ENCODE measurements at places on chromosomes 7 and 10.

- H3K4me3 ChIP-seq = no peak overlapping the region
- DNase-seq = no peak
- no peak overlapping the region for H3K27ac ChIP-seq
- H3K27me3 ChIP-seq = peaks cover 11% of the 10 kb centered on the region
- no peaks in the 10 kb centered on the region for H3K4me1 ChIP-seq
- H3K36me3 ChIP-seq = no peaks in the 10 kb centered on the region
Observed at GRCh38 chr7:76217942-76218566, 16.4 kb downstream of the SRRM3 start.

GRCh38 chr10:3774018-3774813, 10.8 kb downstream of the KLF6 start:
- peaks cover 59% of the 10 kb centered on the region for H3K36me3 ChIP-seq
- no peak for DNase-seq
- no peak overlapping the region for H3K4me3 ChIP-seq
- H3K27me3 ChIP-seq = no peaks in the 10 kb centered on the region
- H3K27ac ChIP-seq = no peak overlapping the region

DNA sequence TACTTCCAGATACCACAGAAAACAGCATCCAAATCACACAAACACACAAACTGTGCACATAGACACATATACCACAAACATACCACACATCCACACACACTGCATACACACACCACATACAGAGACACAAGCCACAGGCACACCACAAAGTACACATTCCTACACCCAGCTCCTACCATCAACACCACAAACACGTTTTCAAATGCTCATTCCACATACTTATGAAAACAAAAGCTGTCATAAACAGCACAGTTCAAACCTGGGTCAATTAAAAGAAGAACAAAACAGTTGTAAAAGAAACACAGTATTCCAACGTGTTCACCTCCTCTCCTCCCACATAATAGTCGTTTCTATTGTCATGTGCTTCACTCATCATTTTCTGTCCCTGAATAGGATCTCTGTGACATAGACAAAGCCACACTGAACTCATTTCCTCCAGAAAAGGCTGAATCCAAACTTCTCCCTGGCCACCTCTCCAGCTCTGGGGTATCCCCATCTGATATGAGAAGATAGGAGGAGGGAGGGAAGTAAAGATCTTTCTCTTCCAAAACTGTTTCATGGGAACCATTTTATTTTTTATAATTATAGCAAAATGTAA, 89.2 kb downstream of the CXCL12 start:
- no peaks in the 10 kb centered on the region for H3K4me1 ChIP-seq
- no peak for DNase-seq
- H3K36me3 ChIP-seq = no peaks in the 10 kb centered on the region
- no peak overlapping the region for H3K27ac ChIP-seq
- H3K4me3 ChIP-seq = no peak overlapping the region

- peaks cover 53% of the 10 kb centered on the region for H3K4me1 ChIP-seq
- H3K36me3 ChIP-seq = peaks cover 46% of the 10 kb centered on the region
- H3K4me3 ChIP-seq = peak overlapping the region; percentile 88
- no peaks in the 10 kb centered on the region for H3K27me3 ChIP-seq
- peak overlapping the region; percentile 86 for H3K27ac ChIP-seq
Observed at GRCh38 chr10:22712211-22712955, 2.0 kb downstream of the PIP4K2A start.

- no peaks in the 10 kb centered on the region for H3K27me3 ChIP-seq
- peaks cover 57% of the 10 kb centered on the region for H3K4me1 ChIP-seq
Observed at GRCh38 chr7:150435047-150435389, 15.4 kb upstream of the GIMAP8 start.

GRCh38 chr10:87913156-87913921, 49.9 kb downstream of the PTEN start:
- no peak for DNase-seq
- no peaks in the 10 kb centered on the region for H3K27me3 ChIP-seq
- peaks cover 86% of the 10 kb centered on the region for H3K36me3 ChIP-seq
- no peak overlapping the region for H3K4me3 ChIP-seq
- no peak overlapping the region for H3K27ac ChIP-seq
- H3K4me1 ChIP-seq = peaks cover 30% of the 10 kb centered on the region

- H3K4me3 ChIP-seq = peak overlapping the region; percentile 91
- no peak for DNase-seq
- peak overlapping the region; percentile 95 for H3K27ac ChIP-seq
- peaks cover 7% of the 10 kb centered on the region for H3K27me3 ChIP-seq
Observed at GRCh38 chr7:12211711-12212485, 804 bp downstream of the TMEM106B start.

- no peaks in the 10 kb centered on the region for H3K4me1 ChIP-seq
- H3K27me3 ChIP-seq = no peaks in the 10 kb centered on the region
Observed at GRCh38 chr7:41002741-41003610, 699.9 kb downstream of the INHBA start.

DNA sequence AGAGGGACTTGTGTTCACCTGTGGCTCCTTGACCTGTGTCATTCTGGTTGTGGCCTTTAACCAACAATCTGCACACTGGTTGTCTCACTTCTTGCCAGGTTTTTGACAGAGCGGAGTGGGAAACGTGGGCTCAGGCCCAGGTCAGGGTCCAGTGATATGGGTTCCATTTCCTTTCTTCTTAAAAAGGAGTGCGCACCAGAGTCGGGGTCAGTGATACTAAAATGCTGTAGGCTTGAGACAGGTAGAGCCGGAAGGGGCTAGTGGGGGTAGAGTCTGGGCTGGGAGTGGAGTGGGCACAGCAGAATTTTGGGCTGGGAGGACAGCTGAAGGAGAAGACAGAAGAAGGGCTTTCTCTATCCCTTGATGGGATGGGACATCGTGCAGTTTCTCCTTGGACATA, 61.2 kb downstream of the SH2D4B start:
- no peaks in the 10 kb centered on the region for H3K36me3 ChIP-seq
- no peak for DNase-seq
- peaks cover 4% of the 10 kb centered on the region for H3K27me3 ChIP-seq
- H3K4me1 ChIP-seq = no peaks in the 10 kb centered on the region
- no peak overlapping the region for H3K27ac ChIP-seq
- H3K4me3 ChIP-seq = no peak overlapping the region

- H3K4me1 ChIP-seq = no peaks in the 10 kb centered on the region
- H3K36me3 ChIP-seq = no peaks in the 10 kb centered on the region
- DNase-seq = no peak
- H3K27me3 ChIP-seq = no peaks in the 10 kb centered on the region
- H3K27ac ChIP-seq = no peak overlapping the region
Observed at GRCh38 chr10:51569467-51569866, 129.9 kb downstream of the CSTF2T start.

Data from activated CD8-positive, alpha-beta T cell treated with anti-CD3 and anti-CD28 coated beads, Interleukin-2, amount 10 ng/mL, durations not matched to agents 7 days and 5 days (primary cell).